Vein endothelial cell (primary cell): ENCODE measurements at places on chromosomes 2 and 18. TPM values are rescaled to one million over a fixed set of nuclear protein-coding genes. Genes with fewer than 3 reads are reported as not detected.

MCFD2 gene
- total RNA-seq = 177 and 217 TPM in 2 replicates

DSG1 gene
- not detected in 2 replicates for total RNA-seq

XDH gene
- not detected in 2 replicates for total RNA-seq

POTEC gene
- total RNA-seq = not detected in 2 replicates

CYBRD1 gene
- total RNA-seq = 26.0 and 30.1 TPM in 2 replicates

TUBA3E gene
- total RNA-seq = not detected in 2 replicates

NOSTRIN gene
- 0.65 and 9.6 TPM in 2 replicates for total RNA-seq

AOX1 gene
- total RNA-seq = 6.8 and 10.1 TPM in 2 replicates

UGT1A8 gene
- total RNA-seq = not detected in 2 replicates

PTPRN gene
- total RNA-seq = not detected in 2 replicates
